Stomach (tissue), 19 donors: ENCODE measurements at places on chromosomes 6 and 20. TPM values are rescaled to one million over a fixed set of nuclear protein-coding genes. Genes with fewer than 3 reads are reported as not detected.
A peak's percentile ranks its signal among the peaks of the same experiment; 100 is the strongest.

BPIFA1 gene
- not detected for total RNA-seq

CGA gene
- not detected for total RNA-seq

CLVS2 gene
- not detected for total RNA-seq

C20orf141 gene
- total RNA-seq, result not detected

SMAP1 gene
- total RNA-seq, result 19.1 TPM

TOX2 gene
- not detected for total RNA-seq

RGL2 gene
- 103 TPM for total RNA-seq

- no peaks in the 10 kb centered on the region for H3K4me1 ChIP-seq
- no peak overlapping the region for H3K27ac ChIP-seq
- no peak overlapping the region for H3K4me3 ChIP-seq
- no peaks in the 10 kb centered on the region for H3K27me3 ChIP-seq
- no peak for DNase-seq
- H3K36me3 ChIP-seq, result peaks cover 4% of the 10 kb centered on the region
Measured at GRCh38 chr6:136415351-136416007, 125.8 kb upstream of the BCLAF1 start.

DNA sequence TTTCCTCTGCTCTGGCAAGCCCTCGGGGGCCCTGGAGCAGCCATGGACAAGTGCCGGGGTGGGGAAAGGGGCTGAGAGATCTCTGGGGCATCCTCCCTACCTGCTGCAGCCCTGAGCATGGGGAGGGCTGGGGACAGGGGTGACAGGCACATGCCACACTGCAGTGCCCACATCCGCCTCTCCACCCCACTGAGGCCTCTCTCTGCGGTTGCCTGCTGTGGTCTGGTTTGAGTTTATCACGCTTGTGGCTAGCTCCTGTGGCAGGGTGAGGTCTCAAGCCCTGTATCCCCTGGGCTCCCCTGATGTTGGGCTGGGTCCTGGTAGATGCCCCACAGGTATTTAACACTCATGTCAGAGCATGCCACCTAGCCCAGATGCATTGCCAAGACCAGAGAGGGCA lies 52.9 kb upstream of the MLN start:
- no peak overlapping the region for H3K27ac ChIP-seq
- no peak overlapping the region for H3K4me3 ChIP-seq
- peaks cover 90% of the 10 kb centered on the region for H3K27me3 ChIP-seq
- H3K4me1 ChIP-seq, result peaks cover 15% of the 10 kb centered on the region
- peak; percentile 31 for DNase-seq
- no peaks in the 10 kb centered on the region for H3K36me3 ChIP-seq

DNA sequence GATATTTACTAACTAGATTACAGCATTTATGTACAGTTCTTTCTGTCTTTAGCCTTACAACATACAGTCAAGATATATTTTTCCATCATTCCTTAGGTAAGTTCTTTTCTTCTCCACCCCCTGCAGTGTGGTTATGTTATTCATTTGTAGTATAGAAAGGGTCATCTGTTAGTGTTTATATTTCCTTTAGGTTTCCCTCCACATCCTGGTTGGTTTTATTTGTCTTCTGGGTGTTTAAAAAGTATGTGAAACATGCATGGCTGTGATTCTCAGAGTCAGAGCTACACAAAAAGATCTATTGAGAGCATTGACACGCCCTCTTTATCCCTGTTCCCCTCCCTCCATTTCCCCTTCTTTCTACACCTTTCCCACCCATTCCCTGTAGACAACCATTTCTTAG lies 20.1 kb downstream of the DHX35 start:
- peak; percentile 60 for DNase-seq
- no peak overlapping the region for H3K4me3 ChIP-seq
- peaks cover 65% of the 10 kb centered on the region for H3K4me1 ChIP-seq
- H3K27ac ChIP-seq, result peak overlapping the region; percentile 53

DNA sequence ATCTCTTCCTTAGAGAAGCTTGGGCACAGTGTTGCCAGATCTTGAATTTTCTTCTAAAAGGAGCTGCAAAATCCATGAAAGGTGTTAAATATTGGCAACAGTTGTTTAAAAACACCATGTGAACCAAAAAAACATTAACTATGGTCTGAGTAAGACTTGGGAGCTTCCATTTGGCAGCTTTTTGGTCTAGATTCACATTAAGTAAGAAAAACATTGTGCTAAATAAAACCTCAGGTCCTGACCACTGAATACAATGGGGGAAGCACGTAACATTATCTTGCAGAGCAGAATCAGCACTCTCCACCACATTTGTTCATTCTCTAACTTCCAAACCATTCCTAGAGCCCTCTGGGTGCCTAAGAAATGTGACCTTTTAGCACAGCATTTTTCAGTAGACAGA lies 437.6 kb upstream of the PLCB4 start:
- H3K4me3 ChIP-seq, result no peak overlapping the region
- no peak overlapping the region for H3K27ac ChIP-seq
- no peaks in the 10 kb centered on the region for H3K27me3 ChIP-seq
- H3K4me1 ChIP-seq, result peaks cover 4% of the 10 kb centered on the region
- no peak for DNase-seq

DNA sequence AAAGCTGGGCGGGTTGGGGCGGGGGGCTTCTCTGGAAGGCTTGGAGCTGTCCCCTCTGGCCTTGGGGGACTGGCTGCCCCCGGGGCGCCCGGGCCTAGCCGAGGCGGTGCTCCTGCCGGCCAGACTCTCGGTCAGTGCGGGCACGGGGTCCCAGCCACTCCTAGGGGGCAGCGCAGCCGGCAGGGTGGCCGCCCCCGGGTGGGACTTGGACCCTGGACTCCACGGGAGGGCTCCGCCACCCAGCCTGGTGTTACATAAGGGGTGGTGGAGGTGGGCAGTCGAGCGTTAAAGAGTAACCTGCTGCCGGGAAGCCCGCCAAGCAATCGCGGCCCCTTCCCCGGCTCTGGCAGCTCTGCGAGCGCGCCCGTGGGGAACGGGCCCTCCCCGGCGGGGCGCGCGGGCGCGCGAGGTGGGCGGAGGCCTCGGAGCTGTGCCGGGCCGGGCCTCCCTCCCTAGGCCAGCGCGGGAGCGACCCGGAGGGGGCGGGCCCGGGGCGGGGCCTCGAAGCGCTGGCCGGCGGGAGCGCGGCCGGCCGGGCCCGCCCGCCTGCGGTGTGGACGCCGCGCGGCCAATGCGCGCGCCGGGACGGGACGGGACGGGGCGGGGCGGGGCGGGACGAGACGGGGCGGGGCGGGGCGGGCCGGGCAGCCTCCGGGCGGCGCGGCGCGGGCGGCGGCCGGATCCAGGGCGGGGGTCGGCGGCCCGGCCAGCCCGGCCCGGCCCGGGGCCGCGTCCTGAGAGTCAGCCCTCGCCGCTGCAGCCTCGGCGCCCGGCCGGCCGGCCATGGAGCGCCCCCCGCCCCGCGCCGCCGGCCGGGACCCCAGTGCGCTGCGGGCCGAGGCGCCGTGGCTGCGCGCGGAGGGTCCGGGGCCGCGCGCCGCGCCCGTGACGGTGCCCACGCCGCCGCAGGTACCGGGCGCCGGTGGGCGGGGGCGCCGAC lies at the start of gene SLC2A4RG:
Gene SLC2A4RG, plus strand, starts transcription at position 647 of the 940 bp plus-strand sequence. Its CDS starts 137 bp downstream, at position 784.
- DNase-seq, result peak; percentile 95
- peak within 1 kb of the TSS; percentile 88 for H3K27ac ChIP-seq
- H3K27me3 ChIP-seq, result peaks cover 6% of the 10 kb centered on the region
- H3K36me3 ChIP-seq, result peaks cover 47% of the 10 kb centered on the region

DNA sequence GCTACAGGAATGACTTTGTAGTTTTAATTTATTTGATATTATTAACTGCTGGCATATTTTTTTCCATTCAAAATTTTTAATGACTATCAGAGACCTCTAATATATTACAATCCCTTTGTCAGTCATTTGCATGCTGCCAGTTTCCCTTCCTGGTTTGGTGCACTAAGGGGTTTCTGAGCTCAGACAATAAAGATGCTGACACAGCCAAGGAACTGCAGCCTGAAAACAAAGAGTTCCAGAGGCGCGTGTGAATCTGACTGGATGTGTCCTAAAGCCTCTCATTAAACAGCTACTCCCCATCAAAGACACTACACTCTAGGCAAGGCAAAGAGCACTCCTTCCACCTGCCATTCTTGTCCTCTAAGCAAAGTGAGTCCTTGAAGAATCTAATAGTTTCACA lies 116.8 kb upstream of the DST start:
- H3K4me3 ChIP-seq, result no peak overlapping the region
- no peak overlapping the region for H3K27ac ChIP-seq
- H3K36me3 ChIP-seq, result no peaks in the 10 kb centered on the region

GRCh38 chr6:118724211-118724610 lies 72.8 kb upstream of the CEP85L start:
- no peaks in the 10 kb centered on the region for H3K4me1 ChIP-seq
- peak; percentile 40 for DNase-seq
- H3K4me3 ChIP-seq, result no peak overlapping the region
- no peaks in the 10 kb centered on the region for H3K27me3 ChIP-seq
- H3K27ac ChIP-seq, result no peak overlapping the region
- no peaks in the 10 kb centered on the region for H3K36me3 ChIP-seq

DNA sequence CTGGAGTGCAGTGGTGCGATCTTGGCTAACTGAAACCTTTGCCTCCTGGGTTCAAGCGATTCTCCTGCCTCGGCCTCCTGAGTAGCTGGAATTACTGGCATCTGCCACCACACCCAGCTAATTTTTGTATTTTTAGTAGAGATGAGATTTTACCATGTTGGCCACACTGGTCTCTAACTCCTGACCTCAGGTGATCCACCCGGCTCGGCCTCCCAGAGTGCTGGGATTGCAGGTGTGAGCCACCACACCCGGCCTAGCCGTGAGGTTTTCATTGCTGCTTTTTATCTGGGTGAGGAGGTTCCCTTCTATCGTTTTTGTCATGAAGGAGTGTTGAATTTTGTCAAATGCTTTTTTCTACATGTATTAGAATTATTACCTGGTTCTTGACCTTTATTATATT lies 23.9 kb downstream of the SRC start:
- H3K4me1 ChIP-seq, result no peaks in the 10 kb centered on the region
- no peaks in the 10 kb centered on the region for H3K27me3 ChIP-seq
- H3K4me3 ChIP-seq, result no peak overlapping the region
- H3K27ac ChIP-seq, result no peak overlapping the region

DNA sequence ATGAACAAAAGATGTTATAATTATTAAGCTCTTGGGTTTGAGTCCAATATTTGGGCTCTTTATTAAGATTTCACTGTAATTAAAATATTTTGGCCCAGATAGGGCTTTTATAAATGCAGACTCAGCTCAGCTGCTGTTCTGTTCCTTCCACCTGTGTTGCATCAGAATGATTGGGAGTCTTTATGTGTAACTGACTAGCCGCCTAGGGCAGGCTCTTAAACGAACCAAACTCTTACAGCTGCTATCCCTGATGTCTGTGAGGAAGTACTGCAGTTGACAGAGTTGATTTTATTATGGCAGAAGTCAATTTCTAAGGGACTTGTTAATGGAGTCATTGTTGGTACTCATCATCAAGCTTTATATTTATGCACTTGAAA lies 144.7 kb downstream of the MYO6 start:
- no peak for DNase-seq
- no peaks in the 10 kb centered on the region for H3K27me3 ChIP-seq
- H3K27ac ChIP-seq, result no peak overlapping the region
- H3K36me3 ChIP-seq, result peaks cover 59% of the 10 kb centered on the region
- H3K4me3 ChIP-seq, result no peak overlapping the region
- no peaks in the 10 kb centered on the region for H3K4me1 ChIP-seq

DNA sequence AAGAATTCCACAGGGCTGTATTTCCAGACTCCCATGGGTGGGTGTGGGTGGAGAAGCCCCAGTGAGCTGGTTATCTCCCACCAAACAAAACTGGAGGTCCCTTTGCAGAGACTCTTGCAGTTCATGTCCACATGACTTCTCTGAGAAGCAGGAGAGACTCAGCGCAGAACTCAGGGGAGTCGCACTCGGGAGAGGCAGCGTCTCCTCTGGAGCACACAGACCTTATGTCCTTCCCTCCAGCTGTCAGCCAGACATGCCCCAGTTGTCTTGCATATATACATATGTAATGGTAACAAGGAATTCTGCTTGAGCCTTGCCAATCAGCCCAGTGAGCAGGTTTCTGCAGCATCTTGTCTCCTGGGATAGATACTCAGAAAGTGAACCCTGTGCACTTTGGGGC lies 23.8 kb downstream of the MYT1 start:
- H3K4me3 ChIP-seq, result no peak overlapping the region
- no peaks in the 10 kb centered on the region for H3K4me1 ChIP-seq
- no peaks in the 10 kb centered on the region for H3K36me3 ChIP-seq

DNA sequence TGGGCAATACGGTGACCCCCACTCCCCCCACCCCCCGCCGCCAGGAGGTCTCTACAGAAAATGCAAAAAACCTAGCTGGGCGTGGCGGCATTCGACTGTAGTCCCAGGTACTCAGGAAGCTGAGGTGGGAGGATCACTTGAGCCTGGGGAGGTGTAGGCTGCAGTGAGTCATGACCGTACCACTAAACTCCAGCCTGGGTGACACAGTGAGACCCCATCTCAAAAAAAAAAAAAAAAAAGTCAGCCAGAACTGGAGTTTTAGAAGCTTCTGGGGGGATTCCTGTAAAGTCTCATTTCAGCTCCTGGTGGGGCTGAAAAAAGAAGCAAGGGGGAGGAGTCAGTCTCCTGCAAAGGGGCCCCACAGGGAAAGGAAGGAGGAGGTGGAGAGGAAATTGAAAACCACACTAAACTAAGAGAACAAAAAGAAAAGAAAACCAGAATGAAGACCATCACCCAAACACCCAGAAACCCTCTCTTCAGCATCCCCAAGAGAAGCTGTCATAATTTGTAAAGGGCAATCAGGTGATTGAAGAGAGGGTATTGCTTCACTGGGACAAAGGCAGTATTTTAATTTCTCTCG lies 50.4 kb downstream of the NOL4L start:
- H3K27ac ChIP-seq, result peak overlapping the region; percentile 82
- H3K36me3 ChIP-seq, result no peaks in the 10 kb centered on the region
- DNase-seq, result no peak
- no peaks in the 10 kb centered on the region for H3K27me3 ChIP-seq

- H3K27me3 ChIP-seq, result no peaks in the 10 kb centered on the region
- no peaks in the 10 kb centered on the region for H3K4me1 ChIP-seq
- H3K27ac ChIP-seq, result no peak overlapping the region
- no peaks in the 10 kb centered on the region for H3K36me3 ChIP-seq
Measured at GRCh38 chr6:25181350-25181724, 97.8 kb upstream of the CARMIL1 start.

DNA sequence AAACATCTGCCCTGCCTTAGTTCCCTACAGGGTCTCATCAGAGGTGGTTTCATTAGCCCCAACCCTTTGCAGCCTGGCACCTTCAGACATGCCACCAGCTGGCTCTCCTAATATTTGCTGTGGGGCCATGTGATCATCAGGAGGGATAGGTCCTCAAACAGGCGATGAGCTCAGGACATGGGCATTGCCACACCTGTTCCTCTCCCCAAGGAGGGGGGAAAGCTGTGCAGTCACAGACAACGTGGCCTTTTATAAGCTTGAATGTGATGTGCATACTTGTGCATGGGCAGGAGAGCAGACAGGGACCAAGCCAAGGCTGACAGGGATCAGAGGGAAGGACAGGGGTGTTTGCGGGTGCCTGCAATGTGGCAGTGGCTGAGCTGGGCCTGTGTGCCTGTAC lies 78.8 kb upstream of the ZNFX1 start:
- no peak for DNase-seq
- H3K4me3 ChIP-seq, result no peak overlapping the region
- no peak overlapping the region for H3K27ac ChIP-seq
- H3K4me1 ChIP-seq, result no peaks in the 10 kb centered on the region
- no peaks in the 10 kb centered on the region for H3K36me3 ChIP-seq
- H3K27me3 ChIP-seq, result peaks cover 3% of the 10 kb centered on the region
